ENCODE measurements at places on chromosomes 7 and 10.
A peak's percentile ranks its signal among the peaks of the same experiment; 100 is the strongest.

GRCh38 chr7:34281260-34281659 lies 375.9 kb downstream of the BMPER start:
- no peak for DNase-seq

DNA sequence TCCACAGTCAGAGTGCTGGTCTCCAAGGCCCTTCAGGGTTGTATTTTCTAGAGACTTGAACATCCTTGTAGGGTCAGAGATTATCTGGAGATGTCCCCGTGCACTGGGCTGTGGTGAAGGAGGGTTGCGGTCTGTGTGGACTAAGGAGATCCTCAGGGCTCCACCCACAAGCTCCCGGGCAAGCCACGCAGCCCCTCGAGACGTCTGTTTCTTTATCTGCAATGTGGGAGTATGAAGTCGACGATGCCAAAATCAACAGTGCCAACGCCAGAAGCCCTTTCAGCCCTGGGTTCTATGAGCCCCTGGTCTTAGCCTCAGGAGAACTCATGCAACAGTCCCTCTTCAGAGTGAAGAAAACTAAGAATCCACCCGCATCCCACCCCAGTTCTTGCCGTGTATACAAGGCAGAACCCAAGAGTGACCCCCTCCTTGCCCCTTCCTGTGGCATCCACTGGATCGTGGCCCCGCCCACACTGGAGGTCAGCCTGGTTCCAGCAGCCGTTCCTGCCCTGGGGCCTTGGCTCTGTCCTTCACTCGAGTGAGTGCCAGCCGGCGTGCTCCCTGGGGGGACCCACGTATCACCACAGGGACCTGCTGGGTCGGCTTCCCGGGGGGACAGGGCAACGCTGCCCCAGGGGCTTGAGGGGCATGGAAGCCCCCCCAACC lies 6.0 kb upstream of the SHH start:
- no peak for DNase-seq

- peak; percentile 52 for DNase-seq
These were observed 217.9 kb downstream of the SFMBT2 start for GRCh38 chr10:7192831-7193361.

DNA sequence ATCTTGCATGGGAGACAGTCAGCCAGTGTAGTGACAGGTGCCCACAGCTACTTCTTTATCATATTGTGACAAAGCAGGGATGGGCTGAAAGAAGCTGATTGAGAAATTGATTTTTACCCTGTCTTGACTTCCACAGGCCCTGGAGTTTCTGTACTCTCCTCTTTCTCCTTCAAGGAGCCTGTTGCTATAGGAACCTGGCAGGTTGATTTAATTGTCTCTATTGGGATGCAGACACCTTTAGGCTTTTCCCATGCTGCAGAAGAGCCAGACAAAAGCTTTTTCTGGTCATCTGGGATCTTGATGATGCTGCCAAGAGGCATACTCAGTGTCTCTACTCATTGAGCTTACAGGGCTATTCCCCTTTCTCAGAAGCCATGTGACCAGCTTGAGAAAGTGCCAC lies 754.8 kb downstream of the KCNMA1 start:
- DNase-seq, result no peak

DNA sequence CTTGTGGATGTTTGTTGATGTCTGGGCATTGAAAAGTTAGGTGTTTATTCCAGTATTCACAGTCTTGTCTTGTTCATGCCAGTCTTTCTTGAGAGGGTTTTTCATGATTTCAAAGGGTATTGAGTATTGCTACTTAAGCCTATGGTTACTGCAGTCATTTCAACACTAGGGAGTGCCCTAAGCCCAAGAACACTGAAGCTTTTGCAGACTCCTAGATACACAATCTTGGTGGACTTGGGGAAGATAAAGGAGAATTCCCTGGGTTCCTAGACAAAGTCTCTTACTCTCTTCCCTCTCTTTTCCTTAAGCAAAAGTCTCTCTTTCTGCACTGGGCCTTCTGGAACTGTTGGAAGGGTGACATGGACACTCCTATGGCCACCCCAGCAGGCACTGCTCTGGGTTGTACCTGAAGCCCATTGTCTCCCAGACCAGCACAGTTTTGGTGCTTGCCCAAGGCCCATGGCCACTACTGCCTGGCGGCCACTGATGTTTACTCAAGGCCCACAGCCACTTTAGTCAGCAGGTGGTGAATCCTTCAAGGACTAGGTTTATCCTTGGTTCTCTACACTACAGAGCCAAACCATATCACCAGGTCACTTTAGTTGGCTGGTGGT lies 24.9 kb downstream of the SAMD9 start:
- DNase-seq, result no peak

DNA sequence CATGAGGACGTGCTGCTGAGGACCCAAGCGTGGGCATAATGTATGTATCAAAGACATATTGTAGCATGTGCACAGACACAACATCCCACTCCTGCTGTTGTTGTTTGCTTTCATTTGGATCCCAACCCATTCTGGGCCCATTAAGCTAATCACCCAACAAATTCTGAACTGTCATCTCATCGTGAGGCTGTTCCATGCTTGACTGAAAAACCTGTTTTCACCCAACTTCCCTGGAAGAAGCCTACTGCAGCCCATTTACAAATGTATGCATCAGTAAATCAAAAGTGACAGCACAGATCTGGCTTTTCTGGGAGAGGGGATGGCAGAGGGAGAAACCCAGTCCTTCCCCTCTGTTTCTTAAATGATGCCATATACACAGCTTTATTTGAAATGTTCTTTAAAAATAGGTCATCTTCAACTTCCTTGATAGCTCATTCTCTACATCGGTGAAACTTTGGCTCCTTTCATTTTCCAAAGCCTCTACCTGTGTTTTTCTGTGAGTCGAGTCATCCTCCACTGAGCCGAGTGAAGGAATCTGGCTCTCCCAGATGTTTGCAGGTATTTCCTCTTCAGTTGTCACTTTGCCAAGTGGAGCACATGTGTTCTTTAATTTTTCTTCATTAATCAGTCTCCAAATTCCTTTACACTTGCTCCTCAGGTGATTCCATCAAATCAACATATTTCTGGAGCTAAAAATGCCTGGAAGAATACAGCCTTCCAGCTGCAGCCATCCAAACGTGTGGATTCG lies 151.8 kb downstream of the CHN2 start:
- DNase-seq, result no peak

DNA sequence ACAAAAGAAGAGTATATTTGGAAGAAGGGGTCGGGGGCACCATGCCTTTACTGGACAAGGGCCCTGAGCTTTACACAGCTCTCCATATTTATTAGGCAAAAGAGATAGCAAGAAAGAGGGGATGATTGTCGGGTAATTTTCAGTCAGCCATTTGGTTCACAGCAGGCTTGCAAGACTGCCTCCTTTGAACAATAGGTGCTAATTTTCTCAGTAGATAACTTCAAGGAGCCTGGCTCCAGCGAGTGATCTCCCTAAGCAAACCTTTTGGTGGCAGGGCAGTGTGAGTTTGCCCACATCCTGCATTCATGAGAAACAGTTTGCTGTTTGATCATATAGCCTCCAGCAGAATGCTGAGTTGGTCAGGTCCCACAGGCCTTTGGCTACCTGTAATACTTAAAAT lies 94.3 kb downstream of the ZNF248 start:
- no peak for DNase-seq

DNA sequence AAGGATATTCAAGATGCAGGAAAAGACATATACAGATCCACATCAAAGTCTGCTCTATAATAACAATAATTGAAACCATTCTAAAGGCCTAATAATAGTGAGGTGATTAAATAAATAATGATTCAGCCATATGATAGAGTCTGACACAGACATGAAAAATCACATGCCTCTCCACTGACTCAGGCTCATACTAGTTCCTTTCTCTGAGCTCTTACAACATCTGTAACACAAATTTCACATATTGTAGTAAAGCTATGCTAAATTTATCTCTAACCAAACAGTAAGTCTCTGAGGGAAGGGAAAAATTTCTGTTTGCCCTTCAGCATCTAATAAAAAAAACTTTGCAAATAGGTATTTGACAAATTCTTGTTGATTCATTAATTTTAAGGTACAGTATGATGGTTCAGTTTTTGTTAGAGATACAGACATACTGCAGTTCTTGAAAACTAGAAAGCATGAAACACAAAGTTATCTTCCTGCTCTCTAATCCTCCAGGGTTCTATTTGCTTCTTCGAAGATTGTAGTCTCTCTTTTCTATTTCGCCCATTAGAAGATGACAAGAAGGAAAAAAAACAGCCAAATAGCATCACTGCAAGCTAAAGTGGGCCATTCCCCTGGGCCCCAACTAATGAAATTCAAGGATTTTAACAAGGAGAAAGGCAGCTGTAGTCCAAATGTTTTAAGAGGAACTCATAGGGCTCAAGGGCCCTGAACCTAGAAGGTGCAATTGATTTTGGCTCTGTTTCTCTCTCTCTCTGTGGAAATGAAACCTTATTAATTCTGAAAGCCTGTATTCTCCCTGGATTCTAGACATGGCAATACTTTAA lies 53.9 kb downstream of the CUBN start:
- DNase-seq, result no peak

- DNase-seq, result no peak
These were observed 187.7 kb upstream of the KLF6 start for GRCh38 chr10:3972460-3973301.

- no peak for DNase-seq
These were observed 90.7 kb downstream of the TFPI2 start for GRCh38 chr7:93799750-93800357.

DNA sequence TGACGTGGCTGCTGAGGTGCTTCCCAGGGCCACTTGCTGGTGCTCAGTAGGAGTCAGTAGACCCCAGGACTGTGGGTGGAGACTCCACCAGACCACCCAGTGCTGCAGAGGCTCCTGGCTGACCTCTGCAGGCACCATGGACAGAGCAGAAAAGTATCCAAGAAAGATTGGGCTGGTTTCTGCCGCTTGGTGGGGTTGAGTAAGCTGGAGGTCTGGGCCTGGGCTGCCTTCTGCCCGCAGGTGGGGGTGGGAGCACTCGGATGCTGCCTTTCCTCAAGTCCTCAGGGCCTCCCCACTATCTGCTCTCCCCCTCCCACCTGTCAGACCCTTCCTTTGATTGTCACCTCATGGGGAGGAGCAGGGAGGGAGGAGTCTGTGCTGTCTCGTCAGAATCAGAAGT lies 91.6 kb downstream of the WDR37 start:
- DNase-seq, result no peak

DNA sequence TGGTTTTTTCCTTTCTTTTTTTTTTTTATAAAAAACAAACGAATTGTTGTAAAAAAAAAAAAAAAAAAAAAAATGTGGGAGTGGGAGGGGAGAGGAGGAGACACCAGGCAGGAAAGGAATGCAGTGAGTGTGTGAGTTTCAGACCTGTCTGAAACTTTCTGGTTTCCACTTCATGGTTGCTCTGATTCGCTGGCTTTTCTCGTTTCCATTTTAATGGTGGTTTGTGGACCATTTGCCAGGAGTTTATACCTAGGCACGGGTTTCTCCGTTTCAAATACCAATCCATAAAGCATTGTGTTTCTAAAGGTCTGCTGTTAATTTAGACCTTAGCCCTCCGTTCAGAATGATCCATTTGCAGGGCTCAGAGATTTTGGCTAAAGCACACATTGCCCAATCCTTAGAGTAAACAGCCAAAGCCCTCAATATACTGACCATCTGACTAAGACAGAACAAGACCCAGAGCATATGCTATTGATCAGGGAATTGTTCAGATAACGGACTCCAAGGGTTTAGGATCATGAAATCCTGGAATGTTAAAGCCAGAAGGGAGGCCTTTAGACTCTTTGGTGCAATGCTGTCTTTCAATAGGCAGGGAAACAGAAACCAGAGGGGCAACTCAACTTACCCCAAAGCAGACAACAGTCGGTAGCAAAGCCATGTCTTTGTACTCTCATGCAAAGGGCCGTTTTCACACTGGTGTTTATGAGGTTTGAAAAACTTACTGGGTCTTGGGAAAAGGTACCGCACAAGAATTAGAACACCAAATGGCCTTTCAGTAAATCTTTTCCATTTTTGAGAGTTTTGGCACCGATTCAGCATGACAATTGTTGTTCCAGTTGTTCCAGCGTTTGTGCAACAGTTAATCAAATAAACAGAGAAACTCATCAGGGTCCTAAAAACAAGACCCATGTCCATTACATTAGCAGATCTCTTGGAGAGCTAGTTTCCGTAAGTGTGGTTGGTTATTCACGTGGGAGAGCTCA lies 94.3 kb upstream of the AGBL3 start:
- no peak for DNase-seq

GRCh38 chr7:158186864-158187693 lies 400.5 kb downstream of the PTPRN2 start:
- DNase-seq, result no peak

GRCh38 chr10:113454341-113455061 lies 98.4 kb upstream of the HABP2 start:
- peak; percentile 5 for DNase-seq
